ENCODE measurements at places on chromosomes 5 and 9. TPM values are rescaled to one million over a fixed set of nuclear protein-coding genes. Genes with fewer than 3 reads are reported as not detected.

The PCDHB13 gene
- 2.4 TPM for total RNA-seq

The SPDL1 gene
- total RNA-seq: 8.2 TPM

The PCDHGB6 gene
- total RNA-seq: 1.4 TPM

The TPRN gene
- 15.4 TPM for total RNA-seq

DNA sequence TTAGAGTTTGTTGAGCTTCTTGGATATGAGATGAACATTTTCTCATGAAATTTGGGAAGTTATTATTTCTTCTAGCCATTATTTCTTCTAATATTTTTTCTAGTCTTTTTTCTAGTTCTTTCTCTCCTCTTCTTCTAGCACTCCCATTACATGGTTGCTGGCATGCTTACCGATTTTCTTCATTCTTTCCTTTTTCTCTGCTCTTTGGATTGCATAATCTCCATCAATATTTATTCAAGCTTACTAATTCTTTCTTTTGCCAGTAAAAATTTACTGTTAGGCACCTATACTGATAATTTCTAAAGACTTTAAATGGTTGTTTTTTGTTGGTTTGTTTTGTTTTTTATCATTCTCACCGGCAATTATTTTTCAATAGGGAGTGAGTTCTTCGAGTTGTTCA, 114.8 kb upstream of the RASEF start:
- H3K27me3 ChIP-seq: no peaks in the 10 kb centered on the region
- no peaks in the 10 kb centered on the region for H3K36me3 ChIP-seq
- no peak for DNase-seq
- no peak overlapping the region for H3K27ac ChIP-seq
- H3K4me3 ChIP-seq: no peak overlapping the region

DNA sequence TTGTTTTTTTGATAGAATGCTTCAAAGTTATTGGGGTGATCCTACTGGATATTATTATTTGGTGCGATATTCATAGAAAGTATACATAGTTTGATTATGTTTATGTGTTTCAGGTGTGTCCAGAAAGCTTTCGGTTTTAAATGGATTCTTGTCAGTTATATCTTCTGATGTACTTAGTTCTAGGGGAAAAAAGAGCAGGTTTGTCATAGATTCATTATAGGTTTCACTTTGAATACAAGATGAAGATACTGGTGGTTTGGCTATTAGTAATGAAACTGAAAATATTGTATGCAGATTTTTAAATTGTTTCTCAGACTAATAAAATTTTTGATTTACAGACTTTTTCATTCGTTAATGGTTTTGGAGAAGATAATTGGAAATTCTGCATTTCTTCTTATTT, 98.9 kb downstream of the MAN2A1 start:
- H3K27me3 ChIP-seq: no peaks in the 10 kb centered on the region
- no peak overlapping the region for H3K27ac ChIP-seq
- DNase-seq: no peak
- no peaks in the 10 kb centered on the region for H3K4me1 ChIP-seq
- H3K4me3 ChIP-seq: no peak overlapping the region

DNA sequence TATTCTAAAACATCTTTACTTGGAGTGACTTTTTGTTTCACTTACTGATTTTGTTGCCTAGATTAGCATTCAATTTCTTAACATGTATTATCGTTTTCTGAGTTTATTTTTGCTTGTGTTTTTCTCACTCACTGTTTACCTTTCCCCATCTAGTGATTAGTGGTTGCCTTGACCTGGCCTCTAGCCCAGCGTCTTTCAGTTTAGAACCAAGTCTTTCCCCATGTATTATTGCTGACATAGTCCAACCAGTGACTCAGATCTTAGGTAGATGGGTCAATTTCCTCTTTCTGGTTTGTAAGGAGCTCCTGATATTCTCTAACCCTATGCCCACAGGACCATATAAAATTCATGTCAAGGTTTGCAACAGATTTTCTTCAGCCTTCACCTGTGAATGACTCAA, 135.5 kb downstream of the PRR16 start:
- DNase-seq: no peak
- H3K4me1 ChIP-seq: no peaks in the 10 kb centered on the region
- H3K27me3 ChIP-seq: no peaks in the 10 kb centered on the region
- H3K27ac ChIP-seq: no peak overlapping the region
- H3K36me3 ChIP-seq: no peaks in the 10 kb centered on the region

- no peak overlapping the region for H3K4me3 ChIP-seq
- H3K36me3 ChIP-seq: no peaks in the 10 kb centered on the region
- no peak for DNase-seq
- peaks cover 96% of the 10 kb centered on the region for H3K4me1 ChIP-seq
- H3K27ac ChIP-seq: peak overlapping the region; percentile 86
Observed at GRCh38 chr5:135230251-135230925, 168.6 kb downstream of the MACROH2A1 start.

DNA sequence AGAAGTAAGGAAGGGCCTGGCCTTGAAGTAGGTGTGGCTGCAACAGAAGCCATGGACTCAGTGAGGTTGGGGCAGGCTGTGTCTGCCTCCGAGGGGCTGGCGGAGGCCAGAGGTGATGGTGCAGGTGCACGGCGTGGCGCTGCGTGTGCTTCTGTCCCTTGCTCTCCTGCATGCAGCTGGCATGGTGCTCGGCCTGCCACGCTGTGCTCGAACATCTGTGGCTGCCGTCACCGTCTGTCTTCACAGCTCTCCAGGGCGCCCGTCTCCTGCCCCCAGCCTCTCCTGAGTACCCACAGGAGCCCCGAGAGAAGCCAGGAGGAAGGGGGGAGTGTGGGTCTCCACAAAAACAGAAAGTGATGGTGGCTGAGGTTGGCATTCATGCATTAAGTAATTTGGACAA, 193.7 kb downstream of the CACNA1B start:
- no peaks in the 10 kb centered on the region for H3K4me1 ChIP-seq
- H3K4me3 ChIP-seq: no peak overlapping the region
- no peak for DNase-seq

- no peaks in the 10 kb centered on the region for H3K36me3 ChIP-seq
- H3K4me3 ChIP-seq: no peak overlapping the region
- no peaks in the 10 kb centered on the region for H3K4me1 ChIP-seq
Observed at GRCh38 chr5:74594137-74595040, 46.1 kb downstream of the ENC1 start.

DNA sequence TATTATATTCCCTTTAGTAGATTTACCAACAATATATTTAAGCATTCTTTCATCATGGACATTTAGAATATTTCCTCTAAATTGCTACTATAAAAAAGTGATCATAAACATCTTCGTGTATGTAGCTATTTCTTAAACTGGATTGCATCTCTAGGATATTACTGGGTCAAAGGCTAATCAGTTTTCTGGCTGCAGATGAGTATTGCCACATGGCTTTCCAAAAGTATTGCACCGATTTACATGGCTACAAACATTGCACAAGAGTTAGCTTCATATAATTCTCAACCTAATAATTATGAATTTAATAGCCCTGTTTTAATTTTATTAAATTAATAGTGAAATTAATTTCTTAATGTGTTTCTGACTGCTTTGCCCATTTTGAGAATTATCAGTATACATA, 183.4 kb downstream of the DMRT2 start:
- DNase-seq: no peak
- no peaks in the 10 kb centered on the region for H3K27me3 ChIP-seq
- H3K36me3 ChIP-seq: no peaks in the 10 kb centered on the region
- no peak overlapping the region for H3K27ac ChIP-seq

All from esophagus squamous epithelium (tissue), 5 donors.